Activated naive CD8-positive, alpha-beta T cell treated with anti-CD3 and anti-CD28 coated beads, Interleukin-2, amount 50 U/mL, for 24 hours (primary cell): ENCODE measurements at places on chromosomes 2 and 18.

GRCh38 chr18:8942021-8942908, 160.2 kb upstream of the NDUFV2 start:
- DNase-seq: no peak

DNA sequence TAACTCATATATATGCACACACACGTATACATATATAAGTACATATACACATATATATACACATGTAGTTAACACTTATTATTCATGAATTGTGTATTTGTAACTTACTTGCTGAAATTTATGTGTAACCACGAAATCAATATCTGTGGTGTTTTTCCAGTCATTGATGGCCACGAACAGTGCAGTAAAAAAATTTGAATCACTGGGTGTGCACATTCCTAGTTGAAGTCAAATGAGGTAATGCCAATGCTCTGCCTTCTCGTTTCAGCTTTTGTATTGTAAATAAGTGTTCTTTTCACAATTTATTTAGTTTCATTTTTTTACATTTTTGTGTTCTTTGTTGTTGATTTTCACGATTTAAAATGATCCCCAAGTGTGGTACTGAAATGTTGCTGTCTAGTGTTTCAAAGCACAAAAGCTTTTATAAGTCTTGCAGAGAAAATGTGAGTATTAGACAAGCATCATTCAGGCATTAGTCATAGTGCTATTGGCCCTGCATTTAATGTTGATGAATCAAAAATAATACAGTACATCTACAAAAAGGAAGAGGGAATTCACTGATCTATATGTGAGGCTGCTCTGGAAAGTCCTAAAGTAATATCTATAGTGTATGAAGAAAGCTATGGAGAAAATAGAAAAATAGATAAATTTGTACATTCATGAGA, 419.0 kb downstream of the DSC3 start:
- no peak for DNase-seq

GRCh38 chr2:217351378-217351777, 491.5 kb upstream of the TNP1 start:
- no peak for DNase-seq

GRCh38 chr18:51068105-51068504, 38.1 kb downstream of the SMAD4 start:
- no peak for DNase-seq

GRCh38 chr2:163878718-163879117, 142.9 kb upstream of the FIGN start:
- no peak for DNase-seq

DNA sequence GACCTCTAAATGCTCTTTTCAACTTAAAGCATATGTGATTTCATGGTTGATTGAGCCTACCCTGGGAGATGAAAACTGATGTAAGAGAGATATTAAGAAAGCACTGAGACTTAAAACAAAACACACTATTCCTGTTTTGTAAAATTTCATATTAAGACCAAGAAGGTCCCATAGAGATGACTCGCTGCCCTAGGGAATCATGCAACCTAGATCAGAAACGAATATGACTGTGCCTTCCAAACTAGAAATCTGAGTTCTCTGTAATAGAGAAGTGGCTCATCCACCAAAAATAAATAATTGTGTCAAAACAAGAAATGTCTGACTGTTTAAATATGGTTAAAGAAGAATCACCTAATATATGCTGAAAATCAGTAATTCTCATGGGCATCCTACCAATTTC, 776.8 kb upstream of the SOX11 start:
- no peak for DNase-seq

DNA sequence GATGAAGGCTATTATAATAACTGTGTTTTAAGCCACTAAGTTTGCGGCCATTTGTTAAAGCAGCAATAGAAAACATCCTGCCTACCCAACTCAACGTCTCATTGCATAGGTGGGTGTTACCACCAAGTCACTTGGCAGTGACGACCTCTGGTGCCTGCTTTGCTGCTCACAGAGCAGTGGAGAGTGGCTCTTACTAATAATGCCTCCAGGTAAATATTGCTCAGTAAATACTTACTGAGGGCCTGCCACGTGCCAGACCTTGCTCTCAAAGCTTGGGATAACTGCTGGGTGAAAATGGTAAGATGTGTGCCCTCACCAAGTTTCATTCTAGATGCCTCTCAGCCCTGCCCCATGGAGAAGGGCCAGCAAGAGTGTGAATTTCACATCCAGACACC, 27.7 kb downstream of the ITGA6 start:
- DNase-seq: no peak

DNA sequence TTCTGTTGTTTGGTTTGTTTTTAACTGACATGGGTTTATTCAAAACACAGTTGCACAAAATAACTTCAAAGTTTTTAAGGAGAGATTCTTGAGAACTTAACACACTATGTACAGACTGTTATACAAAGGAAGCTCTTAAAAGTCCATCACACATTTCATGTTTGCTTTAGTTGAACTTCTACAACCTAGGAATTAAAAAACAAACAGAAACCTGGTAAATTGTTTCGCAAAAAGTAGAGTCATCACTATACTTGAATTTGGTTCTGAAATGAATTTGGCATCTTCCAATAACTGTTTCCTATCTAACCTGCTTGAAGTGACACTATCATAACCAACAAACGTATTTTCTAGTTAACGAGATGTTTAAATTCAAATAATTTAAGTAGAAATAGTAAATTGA, 21.8 kb downstream of the TRIP12 start:
- no peak for DNase-seq

- DNase-seq: no peak
Measured at GRCh38 chr2:86274918-86275275, 62.5 kb downstream of the REEP1 start.

GRCh38 chr2:213145715-213146242, 5.6 kb downstream of the IKZF2 start:
- DNase-seq: no peak

DNA sequence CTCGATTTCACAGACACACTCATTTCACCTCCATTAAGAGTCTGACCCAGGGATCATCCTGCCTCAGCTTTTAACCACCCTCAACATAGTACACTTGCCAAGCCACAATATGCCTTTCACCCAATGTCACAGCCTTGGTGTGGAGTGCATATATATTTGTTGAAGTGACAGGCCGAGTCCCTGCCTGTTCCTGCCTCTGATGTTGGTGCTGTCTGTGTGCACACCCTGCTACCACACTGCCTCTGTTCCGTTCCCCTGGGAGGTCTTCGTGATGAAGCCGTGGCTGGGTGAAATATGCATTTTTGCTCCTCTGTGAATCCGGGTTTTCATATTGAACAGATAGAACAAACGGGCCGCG, 90.3 kb downstream of the RNF144A start:
- DNase-seq: no peak

- no peak for DNase-seq
Measured at GRCh38 chr18:10270151-10270571, 184.3 kb upstream of the APCDD1 start.

GRCh38 chr2:126527836-126528490, 128.0 kb upstream of the GYPC start:
- peak; percentile 68 for DNase-seq

DNA sequence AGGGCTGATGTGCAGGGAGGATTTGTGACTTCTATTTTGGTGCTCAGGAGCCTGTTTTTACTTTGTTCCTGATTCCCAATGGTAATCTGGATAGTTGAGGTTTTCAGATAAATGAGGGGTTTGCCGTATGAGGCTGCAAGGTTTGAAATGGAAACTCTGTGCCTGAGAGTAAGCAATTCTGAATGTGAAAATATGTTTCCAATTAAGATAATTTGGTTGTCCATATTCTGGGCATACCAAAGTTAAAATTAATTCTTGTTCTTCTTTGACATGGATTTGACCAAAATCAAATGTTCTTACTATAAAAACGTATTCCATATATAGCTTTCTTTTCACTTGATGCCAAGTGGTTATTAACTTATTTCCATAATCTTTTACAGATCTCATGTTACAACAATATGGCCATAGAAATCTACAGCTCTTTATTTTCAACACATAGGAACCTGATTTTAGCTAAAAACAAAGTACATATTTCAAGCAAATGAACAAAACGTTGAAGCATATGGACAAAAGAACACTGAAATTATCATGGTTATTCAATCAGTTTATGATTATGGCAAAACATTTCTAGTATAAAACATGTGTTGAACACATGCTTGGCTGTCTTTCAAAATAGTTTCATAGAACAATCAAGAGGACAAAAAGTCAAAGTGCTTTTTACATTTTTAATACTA, 63.4 kb upstream of the ARHGAP28 start:
- no peak for DNase-seq

- no peak for DNase-seq
Measured at GRCh38 chr18:35507192-35507591, 9.4 kb upstream of the INO80C start.

- DNase-seq: no peak
Measured at GRCh38 chr2:64141674-64142405, 2.4 kb downstream of the PELI1 start.

- DNase-seq: no peak
Measured at GRCh38 chr2:18372641-18373040, 187.8 kb downstream of the RDH14 start.
